ENCODE measurements at places on chromosomes 12 and 14.

- no peak for DNase-seq
Observed at GRCh38 chr14:79543967-79544697, 667.2 kb downstream of the DIO2 start.

DNA sequence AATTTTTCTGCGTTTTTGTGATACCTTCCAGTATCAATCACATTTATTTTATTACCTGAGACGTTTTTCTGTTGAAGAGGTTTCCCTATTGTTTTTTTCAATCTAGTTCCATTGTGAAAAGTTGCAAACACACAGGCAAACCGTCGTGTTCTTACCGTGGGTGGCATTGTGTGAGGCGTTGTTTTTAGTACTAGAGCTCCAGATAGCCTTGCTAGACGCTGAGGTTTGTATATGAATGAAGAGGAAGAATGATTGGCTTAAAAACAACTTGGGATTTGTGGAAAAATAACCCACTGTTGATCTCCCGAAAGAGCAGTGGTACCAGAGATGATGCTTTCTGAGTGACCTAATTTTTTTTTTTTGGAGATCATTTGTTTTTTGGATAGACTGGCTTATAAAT lies 1.0 kb downstream of the SOCS4 start:
- DNase-seq, result no peak

- DNase-seq, result no peak
Observed at GRCh38 chr12:131944601-131945251, 5.0 kb upstream of the EP400 start.

DNA sequence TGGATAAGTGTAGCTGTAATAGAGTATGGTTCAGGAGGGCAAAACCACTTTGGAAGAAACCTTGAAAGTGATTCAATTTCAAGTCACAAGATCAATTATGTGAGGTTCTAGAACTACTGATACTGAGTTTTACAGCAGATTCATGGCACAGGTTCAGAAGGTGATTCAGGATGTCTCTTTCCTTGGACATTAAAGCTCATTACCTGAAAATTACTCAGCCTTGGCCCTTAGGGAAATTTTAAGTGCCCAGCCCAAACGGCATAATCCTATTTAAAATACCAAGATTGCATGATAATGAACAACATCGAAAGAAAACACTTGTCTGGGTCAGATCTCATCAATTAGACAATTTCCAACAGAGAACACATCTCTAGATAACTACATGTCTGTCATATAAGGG lies 70.2 kb upstream of the SLC38A2 start:
- no peak for DNase-seq

GRCh38 chr14:53567236-53567780 lies 389.3 kb downstream of the BMP4 start:
- no peak for DNase-seq

GRCh38 chr14:22978981-22979671 lies 3.2 kb downstream of the AJUBA start:
- no peak for DNase-seq

Data from activated naive CD8-positive, alpha-beta T cell treated with anti-CD3 and anti-CD28 coated beads for 36 hours (primary cell).